ENCODE measurements at places on chromosomes 6 and 20. TPM values are rescaled to one million over a fixed set of nuclear protein-coding genes. Genes with fewer than 3 reads are reported as not detected.

The TSBP1 gene
- total RNA-seq: not detected

The PGBD1 gene
- 3.0 TPM for total RNA-seq

The HSF2 gene
- total RNA-seq: 9.5 TPM

GRCh38 chr6:32163559-32164258, 686 bp upstream of the EGFL8 start:
- no peak overlapping the region for H3K27ac ChIP-seq
- no peaks in the 10 kb centered on the region for H3K27me3 ChIP-seq
- H3K4me1 ChIP-seq: no peaks in the 10 kb centered on the region
- no peaks in the 10 kb centered on the region for H3K36me3 ChIP-seq
- no peak for DNase-seq

DNA sequence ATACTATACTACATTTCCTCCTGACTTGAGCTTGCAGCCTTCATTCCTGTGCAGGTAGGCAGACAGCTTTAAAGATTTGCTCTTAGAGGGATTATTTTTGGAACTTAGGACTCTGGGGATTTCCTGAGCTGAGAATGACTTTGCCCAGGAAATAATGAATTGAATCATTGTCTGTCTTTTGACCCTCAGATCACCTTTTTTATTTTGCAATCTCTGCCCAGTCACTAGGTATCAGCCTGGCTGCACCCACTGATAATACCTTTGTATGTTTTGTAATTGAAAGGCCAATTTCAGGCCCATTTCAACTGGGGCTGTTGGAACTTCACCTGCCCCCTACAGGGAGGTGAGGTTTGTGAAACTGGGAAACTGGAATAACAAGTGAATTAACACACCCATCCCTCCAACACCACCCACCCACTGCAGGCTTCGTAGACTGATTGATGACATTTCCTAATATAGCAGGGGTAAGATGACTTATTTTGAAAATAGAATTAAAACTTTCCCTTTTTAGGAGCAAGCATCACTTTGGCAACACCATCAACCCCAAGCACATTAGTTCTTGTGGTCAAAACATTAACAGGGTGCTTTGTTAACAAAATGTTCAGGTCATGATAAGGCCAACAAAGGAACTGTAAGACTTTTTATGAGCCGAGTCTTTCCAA, 157.1 kb upstream of the CENPW start:
- no peaks in the 10 kb centered on the region for H3K36me3 ChIP-seq
- H3K27ac ChIP-seq: no peak overlapping the region
- peaks cover 14% of the 10 kb centered on the region for H3K4me1 ChIP-seq
- DNase-seq: peak; percentile 26

GRCh38 chr6:137867685-137868509, 838 bp downstream of the TNFAIP3 start:
- DNase-seq: no peak
- H3K27ac ChIP-seq: peak overlapping the region; percentile 72
- no peaks in the 10 kb centered on the region for H3K27me3 ChIP-seq
- peak overlapping the region; percentile 99 for H3K4me3 ChIP-seq
- no peaks in the 10 kb centered on the region for H3K36me3 ChIP-seq

- no peaks in the 10 kb centered on the region for H3K27me3 ChIP-seq
- no peak for DNase-seq
- H3K4me1 ChIP-seq: no peaks in the 10 kb centered on the region
- H3K4me3 ChIP-seq: no peak overlapping the region
Observed at GRCh38 chr6:165880686-165881085, 217.6 kb upstream of the PDE10A start.
